ENCODE measurements at places on chromosomes 3 and 15. TPM values are rescaled to one million over a fixed set of nuclear protein-coding genes. Genes with fewer than 3 reads are reported as not detected.

DNA sequence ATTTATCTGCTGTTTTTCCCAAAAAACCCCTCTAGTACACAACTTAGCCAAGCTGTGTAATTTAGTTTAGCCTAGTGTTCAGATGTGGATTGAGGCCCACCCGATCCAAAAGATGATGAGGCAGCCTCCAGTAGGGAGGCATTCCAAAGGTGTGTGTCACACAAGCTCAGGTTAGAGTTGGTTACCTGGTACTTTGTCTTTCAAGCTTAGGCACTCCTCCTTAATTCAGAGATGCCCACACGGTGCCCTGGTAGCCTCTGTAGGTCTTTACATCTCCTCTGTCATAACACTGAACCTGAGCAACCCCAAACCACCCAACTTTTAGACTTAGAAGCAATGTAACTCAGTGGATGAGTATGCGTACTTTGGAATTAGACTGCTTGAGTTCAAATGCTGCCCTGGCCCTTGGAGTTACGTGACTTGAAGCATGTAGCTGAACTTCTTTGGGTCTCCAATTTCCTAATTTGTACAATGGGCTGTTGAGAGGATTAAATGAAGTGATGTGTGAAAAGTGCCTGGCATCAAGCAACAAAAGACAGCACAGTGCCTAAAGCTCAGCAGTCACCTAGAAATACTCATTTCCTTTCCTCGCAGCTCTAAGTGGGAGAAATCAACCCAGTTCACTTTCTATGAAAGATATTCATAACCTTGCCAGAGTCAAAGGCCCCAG is 284.6 kb upstream of the RARB start:
- H3K4me1 ChIP-seq: no peaks in the 10 kb centered on the region
- H3K36me3 ChIP-seq: no peaks in the 10 kb centered on the region
- H3K27me3 ChIP-seq: no peaks in the 10 kb centered on the region
- DNase-seq: no peak
- no peak overlapping the region for H3K4me3 ChIP-seq

GRCh38 chr15:89556413-89557262 is 18.6 kb upstream of the TICRR start:
- no peak overlapping the region for H3K4me3 ChIP-seq
- peak; percentile 57 for DNase-seq
- no peaks in the 10 kb centered on the region for H3K36me3 ChIP-seq
- peaks cover 3% of the 10 kb centered on the region for H3K27me3 ChIP-seq
- no peaks in the 10 kb centered on the region for H3K4me1 ChIP-seq

GRCh38 chr3:109933576-109933975 is 596.2 kb upstream of the DPPA4 start:
- DNase-seq: no peak
- no peaks in the 10 kb centered on the region for H3K36me3 ChIP-seq
- H3K27me3 ChIP-seq: no peaks in the 10 kb centered on the region
- no peaks in the 10 kb centered on the region for H3K4me1 ChIP-seq

- no peaks in the 10 kb centered on the region for H3K27me3 ChIP-seq
- peak overlapping the region; percentile 89 for H3K27ac ChIP-seq
- peaks cover 38% of the 10 kb centered on the region for H3K4me1 ChIP-seq
These were observed 536 bp downstream of the SEC61A1 start for GRCh38 chr3:128052595-128053351.

- H3K4me1 ChIP-seq: no peaks in the 10 kb centered on the region
- no peak overlapping the region for H3K4me3 ChIP-seq
- no peaks in the 10 kb centered on the region for H3K36me3 ChIP-seq
- no peak for DNase-seq
- H3K27me3 ChIP-seq: no peaks in the 10 kb centered on the region
- H3K27ac ChIP-seq: no peak overlapping the region
These were observed 88.6 kb upstream of the CACNA2D3 start for GRCh38 chr3:54033761-54034160.

DNA sequence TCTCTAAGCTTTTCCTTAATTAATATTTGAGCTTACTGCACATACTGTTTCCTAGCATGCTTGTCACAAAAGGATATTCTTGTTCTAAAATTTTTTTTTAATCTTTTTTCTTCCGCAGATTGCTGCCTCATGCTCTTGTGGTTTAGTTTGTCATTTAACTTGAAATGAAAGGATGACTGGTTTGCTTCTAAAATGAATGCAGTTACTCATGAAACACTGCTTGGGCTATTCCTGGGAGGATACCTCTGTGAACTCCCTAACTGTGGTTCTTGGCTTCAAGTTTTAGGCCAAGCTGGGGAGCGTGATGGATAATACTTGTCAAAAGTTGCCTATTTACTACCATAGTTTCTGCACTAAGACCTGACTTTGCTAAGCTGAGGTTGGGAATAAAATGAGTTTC is 64.0 kb downstream of the USP13 start:
- no peak overlapping the region for H3K27ac ChIP-seq
- no peaks in the 10 kb centered on the region for H3K27me3 ChIP-seq
- H3K4me3 ChIP-seq: no peak overlapping the region
- DNase-seq: no peak
- H3K4me1 ChIP-seq: no peaks in the 10 kb centered on the region

- H3K36me3 ChIP-seq: no peaks in the 10 kb centered on the region
- no peak overlapping the region for H3K4me3 ChIP-seq
- H3K27me3 ChIP-seq: no peaks in the 10 kb centered on the region
- no peak overlapping the region for H3K27ac ChIP-seq
- no peak for DNase-seq
These were observed 304.6 kb upstream of the KCNMB2 start for GRCh38 chr3:178231645-178232044.

GRCh38 chr3:195153653-195154052 is 117.3 kb downstream of the XXYLT1 start:
- no peak overlapping the region for H3K27ac ChIP-seq
- H3K4me1 ChIP-seq: peaks cover 8% of the 10 kb centered on the region
- H3K27me3 ChIP-seq: no peaks in the 10 kb centered on the region
- no peak overlapping the region for H3K4me3 ChIP-seq
- DNase-seq: no peak
- H3K36me3 ChIP-seq: no peaks in the 10 kb centered on the region

GRCh38 chr3:13338996-13339395 is 81.1 kb downstream of the NUP210 start:
- no peaks in the 10 kb centered on the region for H3K27me3 ChIP-seq
- no peak overlapping the region for H3K4me3 ChIP-seq
- peaks cover 5% of the 10 kb centered on the region for H3K4me1 ChIP-seq
- no peak overlapping the region for H3K27ac ChIP-seq
- H3K36me3 ChIP-seq: peaks cover 87% of the 10 kb centered on the region

DNA sequence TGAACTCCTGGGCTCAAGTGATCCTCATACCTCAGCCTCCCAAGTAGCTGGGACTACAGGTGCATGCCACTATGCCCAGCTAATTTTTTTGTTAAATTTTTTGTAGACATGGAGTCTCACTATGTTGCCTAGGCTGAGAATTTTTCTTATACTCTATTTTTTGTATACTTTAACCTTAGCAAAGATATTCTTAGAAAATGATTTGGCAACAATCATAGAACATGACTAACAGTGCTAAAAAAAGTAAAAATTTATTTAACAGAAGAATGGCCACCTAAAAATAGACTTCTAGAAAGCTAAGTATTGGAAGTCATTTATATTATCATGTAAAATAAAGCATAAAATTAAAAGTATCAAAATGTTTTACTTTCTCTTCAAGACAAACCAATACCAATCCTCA is 322.3 kb downstream of the PLCL2 start:
- DNase-seq: no peak
- no peak overlapping the region for H3K4me3 ChIP-seq
- H3K4me1 ChIP-seq: no peaks in the 10 kb centered on the region
- H3K27ac ChIP-seq: no peak overlapping the region
- no peaks in the 10 kb centered on the region for H3K27me3 ChIP-seq

- H3K27me3 ChIP-seq: no peaks in the 10 kb centered on the region
- DNase-seq: no peak
- no peaks in the 10 kb centered on the region for H3K4me1 ChIP-seq
- no peak overlapping the region for H3K27ac ChIP-seq
- no peak overlapping the region for H3K4me3 ChIP-seq
These were observed 94.9 kb downstream of the ERC2 start for GRCh38 chr3:56373386-56373785.

- no peak overlapping the region for H3K27ac ChIP-seq
- H3K36me3 ChIP-seq: no peaks in the 10 kb centered on the region
- no peaks in the 10 kb centered on the region for H3K4me1 ChIP-seq
- H3K4me3 ChIP-seq: no peak overlapping the region
- no peak for DNase-seq
- H3K27me3 ChIP-seq: no peaks in the 10 kb centered on the region
These were observed 407.2 kb upstream of the UBE2E2 start for GRCh38 chr3:22795917-22796316.

GRCh38 chr3:13544951-13545651 is 3.8 kb upstream of the FBLN2 start:
- DNase-seq: no peak
- H3K27ac ChIP-seq: no peak overlapping the region
- no peak overlapping the region for H3K4me3 ChIP-seq
- peaks cover 13% of the 10 kb centered on the region for H3K4me1 ChIP-seq
- no peaks in the 10 kb centered on the region for H3K36me3 ChIP-seq

GRCh38 chr15:89754361-89755154 is 3.5 kb upstream of the MESP1 start:
- H3K4me3 ChIP-seq: no peak overlapping the region
- no peaks in the 10 kb centered on the region for H3K36me3 ChIP-seq
- H3K27ac ChIP-seq: no peak overlapping the region
- no peaks in the 10 kb centered on the region for H3K27me3 ChIP-seq
- no peak for DNase-seq

DNA sequence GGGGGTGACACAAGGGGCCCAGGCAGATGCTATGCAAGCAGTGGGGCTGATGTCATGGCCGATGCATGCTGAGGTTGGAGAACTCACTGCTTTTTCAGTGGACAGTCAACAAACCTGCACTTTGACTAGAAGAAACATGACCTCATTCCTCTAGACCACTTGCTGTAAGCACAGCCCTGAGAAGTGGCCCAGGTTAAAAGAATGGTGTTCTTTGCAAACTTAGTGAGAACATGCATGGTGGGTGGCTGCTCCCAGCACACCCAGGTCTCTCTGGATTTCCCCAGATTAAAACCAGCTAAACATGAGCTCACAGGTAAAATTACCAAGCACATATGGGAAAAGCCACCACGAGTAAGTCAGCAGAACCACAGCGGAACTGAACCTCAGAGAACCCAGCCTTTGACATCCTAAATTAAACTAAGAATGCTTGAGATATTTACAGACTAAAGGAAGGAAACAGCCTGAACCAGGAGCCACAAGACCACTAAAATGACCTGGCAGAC is 15.5 kb downstream of the DLEC1 start:
- H3K27me3 ChIP-seq: no peaks in the 10 kb centered on the region
- H3K27ac ChIP-seq: no peak overlapping the region
- no peak overlapping the region for H3K4me3 ChIP-seq
- no peak for DNase-seq

The CCR2 gene
- total RNA-seq: 0.51 TPM

The RASGRP1 gene
- total RNA-seq: 67.9 TPM

The LEO1 gene
- 38.2 TPM for total RNA-seq

The AADAC gene
- total RNA-seq: not detected
